ENCODE measurements at places on chromosomes 2 and 18.

GRCh38 chr18:74869904-74870863 lies 272.5 kb downstream of the ZNF407 start:
- DNase-seq, result no peak

DNA sequence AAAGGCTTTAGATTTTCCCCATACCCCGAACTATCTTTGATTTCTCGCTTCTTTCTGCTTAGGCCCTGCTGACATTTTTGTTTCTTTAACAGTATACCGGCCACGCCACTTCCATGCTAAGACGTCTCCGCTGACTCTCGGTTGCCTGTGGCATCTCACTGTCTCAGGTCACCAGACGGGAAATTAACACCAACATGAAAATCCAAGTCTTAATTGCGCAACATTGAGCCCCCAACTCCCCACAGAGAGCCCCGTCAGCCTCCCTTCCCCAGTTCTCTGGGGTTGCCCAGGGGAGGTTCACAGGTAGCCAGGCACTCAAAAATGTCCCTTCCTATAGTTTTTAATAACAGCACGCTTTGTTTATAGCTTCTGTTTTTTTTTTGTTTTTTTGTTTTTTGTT lies 30.2 kb downstream of the CD8B2 start:
- no peak for DNase-seq

DNA sequence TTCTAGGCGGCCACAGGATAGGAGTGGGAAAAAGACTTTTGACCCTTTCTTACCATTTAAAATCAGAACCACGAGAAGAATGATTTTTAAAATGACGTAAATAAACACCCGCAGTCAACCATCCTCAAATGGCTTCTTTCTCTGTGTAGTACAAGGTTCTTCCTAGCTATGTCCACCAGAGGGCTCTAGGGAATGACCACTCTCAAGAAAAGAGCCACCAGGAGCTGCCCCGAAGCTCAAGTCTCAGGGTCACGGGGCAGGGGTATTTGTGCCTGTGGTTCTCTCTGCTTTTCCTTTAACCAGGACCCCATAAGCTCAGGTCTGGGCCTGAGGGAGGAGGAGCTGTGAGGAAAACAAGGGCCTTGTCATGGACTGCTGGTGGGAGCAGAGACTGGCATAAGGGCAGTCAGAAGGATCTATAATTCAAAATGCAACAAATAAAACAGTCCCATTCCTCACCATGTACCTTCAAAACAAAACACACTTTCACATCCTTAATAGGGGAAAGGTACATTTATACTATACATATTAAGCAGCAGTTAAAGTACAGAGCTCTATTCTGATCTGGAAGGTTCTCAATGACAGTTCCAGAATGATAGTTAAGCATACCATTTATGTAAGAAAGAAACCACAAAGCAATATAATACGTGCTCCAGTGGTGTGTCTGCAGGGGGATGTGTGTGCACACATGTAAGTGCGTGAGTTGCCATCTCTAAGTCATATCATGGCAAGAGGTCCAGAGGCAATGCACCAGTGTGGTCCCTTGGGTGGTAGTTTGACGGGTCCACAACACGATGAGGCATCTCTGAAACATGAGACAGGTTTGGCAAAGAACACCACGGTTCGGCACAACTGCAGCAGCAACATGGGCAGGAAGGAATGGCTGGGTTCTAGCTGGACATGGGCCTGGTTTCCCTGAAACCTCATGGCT lies 18.6 kb downstream of the LYPD1 start:
- no peak for DNase-seq

DNA sequence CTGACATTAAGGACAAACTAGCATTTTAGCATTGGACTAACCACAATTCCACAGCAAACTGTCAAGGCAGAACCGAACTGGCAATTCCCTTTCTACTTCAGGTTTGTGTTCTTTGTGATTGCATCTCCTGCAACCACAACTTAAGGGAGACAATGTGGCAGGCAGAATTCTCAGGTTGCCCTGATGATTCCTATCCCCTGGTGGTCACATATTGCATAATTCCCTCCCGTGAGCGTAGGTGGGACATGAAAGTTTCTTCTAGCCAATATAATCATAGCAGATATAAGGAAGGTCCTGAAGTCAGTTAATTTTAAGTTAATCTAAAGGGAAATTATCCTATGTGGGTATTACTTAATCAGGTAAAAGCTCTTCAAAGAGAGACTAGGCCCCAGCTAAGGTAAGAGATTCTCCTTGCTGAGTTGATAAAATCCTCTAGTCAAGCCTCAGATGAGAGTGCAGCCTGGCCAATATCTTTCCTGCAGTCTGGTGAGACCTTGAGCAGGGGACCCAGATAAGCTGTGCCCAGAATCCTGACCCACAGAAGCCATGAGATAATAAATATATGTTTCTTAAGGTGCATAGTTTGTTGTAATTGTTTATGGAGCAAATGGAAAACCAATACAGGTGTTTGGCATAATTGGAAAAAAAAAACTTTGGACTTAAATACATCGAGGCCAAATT lies 45.9 kb upstream of the TNP1 start:
- no peak for DNase-seq

GRCh38 chr2:200761266-200761665 lies 50.4 kb upstream of the BZW1 start:
- no peak for DNase-seq

DNA sequence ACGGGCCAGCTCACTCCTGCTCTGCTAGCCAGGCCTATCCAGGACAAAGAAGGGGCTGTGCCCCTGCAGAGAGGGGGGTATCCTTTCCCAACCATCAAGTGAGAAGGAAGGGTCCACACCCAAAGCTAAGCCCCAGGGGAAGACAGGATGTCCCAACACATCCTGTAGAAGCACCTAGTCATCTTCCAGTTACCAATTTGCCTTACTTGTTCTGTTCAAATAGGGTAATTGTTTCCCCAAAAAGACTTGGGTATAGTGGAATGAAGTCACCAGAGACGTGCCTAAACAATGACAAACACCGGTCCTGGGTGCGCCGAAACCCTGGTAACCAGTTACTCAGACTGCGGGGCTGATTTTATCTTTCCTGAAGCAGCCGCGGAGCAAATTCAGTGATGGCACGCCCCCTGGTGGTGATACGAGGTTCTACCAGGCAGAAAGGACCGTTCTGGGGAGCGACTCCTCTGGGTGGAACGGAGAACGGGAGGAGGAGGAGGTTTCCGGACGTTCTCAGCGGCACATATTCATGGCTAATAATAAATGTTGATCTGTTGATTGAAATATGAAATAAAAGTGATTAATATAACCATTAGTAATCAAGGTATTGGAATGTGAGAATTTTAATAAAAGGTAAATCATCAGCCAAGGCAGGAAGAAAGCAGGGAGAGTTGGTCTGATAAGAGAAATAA lies 109.3 kb upstream of the STON1 start:
- peak; percentile 88 for DNase-seq

- DNase-seq, result no peak
Observed at GRCh38 chr2:70514612-70515055, 39.0 kb downstream of the TGFA start.

DNA sequence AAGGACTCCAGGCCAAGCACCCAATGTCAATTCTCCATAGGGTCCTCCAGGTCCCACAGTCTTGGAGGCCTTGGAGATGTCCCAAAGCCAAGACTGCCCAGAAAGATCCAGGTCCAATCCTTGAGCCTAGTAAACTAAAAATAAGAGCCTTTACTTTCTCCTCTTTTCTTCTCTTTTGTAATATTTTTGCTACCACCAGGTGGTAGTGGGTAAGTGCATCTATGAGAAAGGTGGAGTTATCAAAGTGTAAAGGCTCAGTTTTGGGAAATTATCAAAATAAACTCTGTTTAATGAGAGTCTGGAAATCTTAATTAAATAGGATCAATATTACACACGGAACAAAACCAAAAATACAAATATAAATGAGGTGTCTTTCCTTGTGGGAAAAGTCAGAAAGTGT lies 276.4 kb downstream of the ALK start:
- no peak for DNase-seq

DNA sequence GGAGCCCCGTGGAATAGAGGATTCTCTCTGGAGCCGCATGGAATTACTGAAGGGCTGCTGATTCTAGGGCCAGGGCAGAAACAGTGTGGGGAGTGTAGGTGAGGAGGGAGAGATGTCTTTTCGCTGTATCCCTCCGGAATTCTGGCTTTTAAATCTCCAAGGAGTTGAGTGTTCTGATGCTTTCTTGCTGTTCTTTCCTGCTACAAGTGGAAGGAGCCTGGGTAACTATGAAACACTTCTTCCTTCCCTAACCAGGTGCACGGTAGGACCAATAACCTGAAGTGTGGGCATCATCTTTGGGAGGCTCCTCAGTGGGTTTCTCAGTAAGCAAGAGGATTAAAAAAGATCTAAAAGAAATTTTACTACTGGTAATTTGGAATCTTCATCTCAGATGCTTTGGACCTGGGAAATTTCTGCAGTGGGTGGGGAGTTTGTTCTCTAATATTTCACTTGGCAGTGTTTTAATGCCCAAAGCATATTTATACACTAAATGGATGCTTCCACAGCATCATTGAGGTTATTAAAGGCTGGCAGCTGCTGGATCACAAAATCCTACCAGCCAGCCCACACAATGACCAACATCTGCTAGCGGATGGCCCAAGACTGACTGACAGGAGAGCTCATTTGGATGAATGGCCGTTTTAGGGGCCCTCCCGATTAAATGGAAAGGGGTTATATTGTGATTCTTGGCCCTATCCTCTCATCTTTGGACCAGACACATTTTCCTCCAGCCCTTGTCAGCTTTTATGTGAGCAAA lies 2.1 kb downstream of the EML6 start:
- no peak for DNase-seq

- DNase-seq, result no peak
Observed at GRCh38 chr2:229993236-229993635, 70.9 kb downstream of the FBXO36 start.

- DNase-seq, result no peak
Observed at GRCh38 chr2:142881619-142882018, 4.2 kb downstream of the KYNU start.

GRCh38 chr2:239004274-239005015 lies 156.6 kb downstream of the TWIST2 start:
- no peak for DNase-seq

DNA sequence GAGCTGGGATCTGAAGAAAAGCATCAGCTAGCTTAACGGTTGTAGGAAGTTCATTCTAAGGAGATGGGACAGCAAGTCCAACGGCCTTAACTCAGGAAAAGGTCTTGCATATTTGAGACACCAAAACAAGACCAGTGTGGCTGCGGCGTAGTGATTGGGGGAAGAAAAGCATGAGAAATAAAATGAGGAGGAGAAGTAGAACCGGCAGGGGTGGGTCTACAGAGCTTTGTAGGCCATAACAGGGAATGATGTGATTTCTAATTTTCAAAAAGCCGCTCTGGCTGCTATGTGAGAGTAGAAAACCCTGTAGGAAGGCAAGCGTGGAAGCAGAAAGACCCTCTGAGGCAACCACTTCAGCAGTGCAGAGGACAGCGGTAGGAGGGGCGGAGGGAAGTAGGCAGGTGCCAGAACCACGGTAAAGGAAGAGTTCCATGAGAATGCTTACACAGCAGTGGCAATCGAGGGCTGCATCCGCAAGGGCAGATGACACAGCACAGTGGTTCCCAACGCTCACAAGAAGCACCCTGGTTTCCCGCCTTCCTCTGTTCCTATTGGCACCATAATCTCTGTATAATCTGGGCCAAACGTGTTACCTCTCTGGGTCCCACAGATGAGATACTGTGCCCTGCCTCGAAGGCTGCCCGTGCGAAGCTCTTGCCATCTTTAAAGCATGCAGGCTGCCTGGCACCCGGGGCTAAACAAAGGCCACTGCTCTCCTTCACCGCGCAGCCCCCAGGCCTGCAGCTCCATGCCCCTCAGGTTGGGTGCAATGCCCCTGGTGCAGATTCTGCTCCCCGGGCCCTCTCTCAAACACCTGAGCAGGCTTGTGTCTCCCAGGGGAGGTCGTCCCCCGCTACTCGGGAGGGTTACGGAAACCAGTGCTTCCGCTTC lies 795 bp downstream of the ANKRD39 start:
- DNase-seq, result no peak

DNA sequence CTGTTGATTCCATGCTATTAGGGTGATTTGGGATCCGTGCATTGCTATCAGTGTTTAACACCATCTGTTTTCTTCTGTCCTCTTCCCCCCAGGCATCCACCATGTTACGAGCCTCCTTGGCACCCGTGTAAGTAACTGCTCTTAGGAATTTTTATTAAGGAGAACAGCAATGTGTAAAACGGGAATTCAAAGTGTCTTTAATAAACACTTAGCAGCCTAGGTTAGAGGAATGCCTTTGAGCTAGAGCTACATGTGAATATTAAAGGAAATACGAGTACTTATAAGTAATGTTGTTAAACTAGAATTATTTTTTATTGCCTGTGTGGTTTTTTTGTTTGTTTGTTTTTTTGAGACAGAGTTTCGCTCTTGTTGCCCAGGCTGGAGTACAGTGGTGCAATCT lies 58.1 kb downstream of the ARMC9 start:
- DNase-seq, result no peak

- no peak for DNase-seq
Observed at GRCh38 chr2:158969162-158969714, 798 bp downstream of the TANC1 start.

Measured in bone marrow (tissue), 2 donors.